Activated CD4-positive, CD25-positive, alpha-beta regulatory T cell treated with anti-CD3 and anti-CD28 coated beads, Interleukin-2, amount 50 U/mL, for 16 hours (primary cell): ENCODE measurements at places on chromosomes 4 and X.

- DNase-seq = no peak
Measured at GRCh38 chr4:116059361-116059760, 945.9 kb upstream of the NDST4 start.

- DNase-seq = no peak
Measured at GRCh38 chr4:141246243-141246642, 25.5 kb downstream of the ZNF330 start.

- no peak for DNase-seq
Measured at GRCh38 chr4:170025523-170026252, 507 bp downstream of the MFAP3L start.

- no peak for DNase-seq
Measured at GRCh38 chr4:42446823-42447222, 49.5 kb downstream of the SHISA3 start.

DNA sequence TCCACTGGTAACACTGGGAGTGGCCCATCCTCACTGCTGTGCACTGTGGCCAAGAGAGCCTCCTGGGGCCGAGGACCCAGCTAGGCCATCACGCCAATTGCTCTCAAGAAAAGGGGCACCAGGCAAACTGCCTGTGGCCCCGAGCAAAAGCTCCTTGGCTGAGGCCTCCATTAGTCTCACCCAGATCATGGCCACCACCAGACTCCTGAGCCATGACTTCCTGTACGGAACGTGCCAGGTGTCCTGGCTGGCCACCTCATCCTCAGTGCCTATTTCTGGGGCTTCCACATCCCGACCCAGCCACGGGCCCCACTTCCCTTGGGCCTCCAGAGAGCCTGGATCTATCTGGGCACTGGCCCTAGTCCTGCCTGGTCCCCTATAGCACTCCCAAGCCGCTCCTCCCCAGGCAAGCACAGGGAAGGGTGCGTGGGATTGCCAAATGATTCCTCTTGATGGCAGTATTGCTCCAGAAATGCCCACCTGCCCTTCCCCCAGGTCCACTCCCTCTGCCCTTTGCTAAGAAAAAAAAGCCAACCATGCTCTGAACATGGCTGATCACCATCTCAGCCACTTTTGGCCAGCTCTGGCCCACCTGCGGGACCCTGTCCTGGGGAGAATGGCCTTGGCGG, 212.6 kb upstream of the AGTR2 start:
- DNase-seq = no peak

DNA sequence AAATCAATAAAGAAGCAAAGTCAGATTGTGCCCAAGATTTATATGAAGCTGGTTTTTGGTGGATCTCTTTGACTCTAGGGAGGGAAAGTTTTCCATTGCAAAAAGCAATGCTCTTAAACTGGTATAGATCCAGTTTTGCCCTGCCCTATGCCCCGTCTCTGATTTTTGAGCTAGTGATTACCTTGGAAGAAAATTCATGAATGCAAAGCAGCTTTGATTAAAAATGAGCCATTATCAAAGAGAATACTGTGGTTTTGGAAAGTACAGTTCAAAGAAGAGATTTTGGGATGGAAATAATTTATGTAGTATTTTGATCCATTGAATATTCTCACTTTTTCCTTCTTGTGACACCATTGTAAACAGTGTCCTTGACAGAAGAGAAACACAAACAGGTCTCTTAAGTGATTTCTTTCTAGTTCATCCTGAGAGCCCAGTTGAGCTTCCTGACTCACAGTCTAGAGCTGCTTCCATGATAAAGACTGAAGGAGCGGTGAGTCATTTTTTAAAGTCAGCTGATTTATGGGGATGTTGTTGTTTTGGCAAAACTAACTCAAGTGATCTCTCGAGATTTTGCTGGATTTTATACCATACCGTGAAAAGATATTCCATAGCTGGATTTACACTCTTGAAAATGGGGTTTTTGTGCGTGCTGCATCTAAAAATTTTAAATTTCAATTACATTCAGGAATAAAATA, 76.7 kb downstream of the AFF1 start:
- DNase-seq = no peak

GRCh38 chrX:12975670-12975965, 708 bp downstream of the TMSB4X start:
- DNase-seq = no peak

DNA sequence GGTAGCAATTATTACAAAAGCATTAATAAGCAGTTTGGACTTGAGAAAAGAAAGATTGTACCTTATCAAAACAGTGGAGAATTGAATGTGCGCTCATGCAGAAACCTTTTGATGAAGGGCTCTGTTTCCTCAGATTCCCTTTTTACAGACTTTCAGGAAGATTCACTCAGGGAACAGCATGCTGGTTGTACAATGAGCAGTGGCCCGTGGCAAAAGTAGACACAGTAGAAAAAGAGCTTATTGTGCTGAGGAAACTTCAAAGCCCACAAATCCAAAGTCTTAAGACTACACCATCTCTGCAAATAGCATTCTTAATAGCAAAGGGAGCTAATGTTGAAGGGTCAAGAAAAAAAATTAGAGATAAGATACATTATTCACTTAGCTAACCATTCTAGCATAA, 858.9 kb downstream of the PDHA2 start:
- DNase-seq = no peak

DNA sequence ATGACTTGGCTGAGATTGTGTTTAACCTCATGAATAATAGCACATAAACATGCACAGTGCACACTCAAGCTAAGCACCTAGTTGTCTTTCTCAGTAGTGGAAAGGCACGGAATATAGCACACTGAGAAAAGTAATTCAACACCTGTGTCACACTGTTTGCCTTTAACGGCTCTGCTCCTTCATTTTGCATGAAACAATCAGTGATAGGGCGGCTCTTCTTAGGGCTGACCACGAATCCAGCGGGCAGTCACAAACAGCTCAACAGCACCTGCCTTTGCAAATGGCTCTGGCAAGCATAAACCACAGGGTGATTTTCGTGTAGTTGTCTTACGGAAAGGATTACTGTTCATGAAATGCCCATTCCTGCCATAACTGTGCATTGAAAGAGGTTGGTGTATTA, 954.0 kb upstream of the TENM3 start:
- DNase-seq = no peak

DNA sequence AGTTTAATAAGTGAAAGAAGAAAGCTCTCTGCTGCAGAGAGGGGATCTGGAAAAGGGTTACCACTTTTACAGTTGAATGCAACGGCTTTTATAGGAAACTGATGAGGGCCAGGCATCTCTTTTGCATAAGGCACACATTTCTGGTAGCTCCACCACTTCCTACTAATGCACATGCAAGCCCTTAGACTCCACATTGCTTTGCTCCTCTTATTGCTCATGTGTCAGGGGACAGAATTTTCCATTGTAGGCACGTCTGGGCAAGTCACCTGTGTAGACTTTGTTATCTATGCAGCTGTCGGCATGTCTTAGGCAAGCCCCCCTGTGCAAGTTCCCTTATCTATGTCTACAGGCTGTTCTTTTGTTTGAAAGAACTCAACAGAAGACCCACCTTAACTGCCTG, 294.6 kb upstream of the STS start:
- no peak for DNase-seq

- no peak for DNase-seq
Measured at GRCh38 chr4:47721892-47722575, 115.8 kb downstream of the CORIN start.

DNA sequence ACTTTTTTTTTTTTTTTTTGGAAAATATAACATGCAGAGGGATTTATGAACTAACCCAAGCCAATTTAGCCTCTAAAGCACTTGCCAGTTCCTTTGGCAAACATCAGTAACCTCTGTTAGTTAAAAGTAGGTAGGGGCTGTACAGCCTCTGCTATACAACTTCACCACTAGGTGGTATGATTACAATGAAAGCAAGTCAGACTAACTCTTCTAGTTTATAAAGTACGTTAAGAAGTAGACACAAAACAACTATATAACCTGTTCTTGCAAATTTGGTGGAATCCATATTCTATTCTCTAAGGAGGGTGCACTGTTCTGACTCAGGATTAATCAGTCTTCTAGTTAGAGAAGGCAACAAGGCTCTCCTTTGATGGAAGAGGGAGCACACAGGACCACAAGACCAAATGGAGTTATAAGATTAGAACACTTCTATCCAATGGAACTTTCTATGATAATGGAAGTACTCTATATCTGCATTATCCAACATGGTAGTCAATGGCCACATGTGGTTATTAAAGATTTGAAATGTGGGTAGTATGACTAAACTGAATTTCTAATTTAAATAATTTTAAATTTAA, 12.8 kb downstream of the AIMP1 start:
- no peak for DNase-seq

- no peak for DNase-seq
Measured at GRCh38 chr4:4595252-4595651, 53.4 kb upstream of the STX18 start.

GRCh38 chr4:174658246-174658645, 136.0 kb upstream of the HPGD start:
- DNase-seq = no peak

DNA sequence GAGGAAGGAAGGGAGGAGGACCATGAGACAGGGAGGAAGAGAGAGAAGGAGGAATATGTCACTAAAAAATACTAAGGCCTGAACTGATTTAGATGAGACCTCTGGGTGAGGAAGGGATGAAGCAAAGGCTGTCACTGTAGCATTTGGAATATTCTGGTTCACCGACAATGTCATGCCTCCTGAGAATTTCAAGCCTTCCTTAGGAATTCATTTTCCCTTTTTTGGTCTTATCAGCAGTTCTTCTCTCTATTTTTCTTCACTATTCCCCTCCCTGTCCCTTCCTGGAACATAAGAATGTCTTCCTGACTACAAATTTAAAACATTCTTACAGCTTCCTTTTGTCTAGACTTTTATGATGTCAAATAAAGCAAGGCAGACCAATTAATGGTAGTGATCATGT, 527.8 kb downstream of the INPP4B start:
- DNase-seq = no peak

DNA sequence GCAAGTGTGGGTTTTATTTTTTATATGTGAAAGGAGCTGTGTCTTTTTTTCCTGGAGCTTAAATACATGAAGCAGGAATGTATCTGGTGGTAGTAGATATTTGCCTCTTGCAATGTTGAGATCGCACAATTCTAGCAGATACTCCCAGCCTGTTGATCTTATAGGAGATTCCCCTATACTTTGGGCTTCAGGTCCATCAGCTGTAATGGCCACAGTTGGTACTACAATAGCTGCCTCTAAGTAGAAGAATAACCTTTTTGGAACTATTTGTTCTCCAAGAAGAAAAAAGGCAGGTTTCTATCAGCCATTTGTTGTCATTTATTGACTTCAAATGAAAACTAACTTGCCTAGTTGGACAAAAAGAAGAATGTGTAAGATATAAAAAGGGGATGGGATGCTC, 37.7 kb downstream of the LIMCH1 start:
- no peak for DNase-seq

- no peak for DNase-seq
Measured at GRCh38 chr4:6458528-6458927, 13.9 kb downstream of the PPP2R2C start.

GRCh38 chr4:139732991-139733570, 67.5 kb downstream of the MGST2 start:
- no peak for DNase-seq

GRCh38 chr4:137693641-137694040, 161.3 kb upstream of the PCDH18 start:
- no peak for DNase-seq

GRCh38 chrX:151859481-151859880, 53.2 kb upstream of the MAGEA4 start:
- no peak for DNase-seq

GRCh38 chr4:143262838-143263237, 73.8 kb upstream of the GAB1 start:
- no peak for DNase-seq

- DNase-seq = no peak
Measured at GRCh38 chr4:113550510-113550909, 211.0 kb downstream of the CAMK2D start.

DNA sequence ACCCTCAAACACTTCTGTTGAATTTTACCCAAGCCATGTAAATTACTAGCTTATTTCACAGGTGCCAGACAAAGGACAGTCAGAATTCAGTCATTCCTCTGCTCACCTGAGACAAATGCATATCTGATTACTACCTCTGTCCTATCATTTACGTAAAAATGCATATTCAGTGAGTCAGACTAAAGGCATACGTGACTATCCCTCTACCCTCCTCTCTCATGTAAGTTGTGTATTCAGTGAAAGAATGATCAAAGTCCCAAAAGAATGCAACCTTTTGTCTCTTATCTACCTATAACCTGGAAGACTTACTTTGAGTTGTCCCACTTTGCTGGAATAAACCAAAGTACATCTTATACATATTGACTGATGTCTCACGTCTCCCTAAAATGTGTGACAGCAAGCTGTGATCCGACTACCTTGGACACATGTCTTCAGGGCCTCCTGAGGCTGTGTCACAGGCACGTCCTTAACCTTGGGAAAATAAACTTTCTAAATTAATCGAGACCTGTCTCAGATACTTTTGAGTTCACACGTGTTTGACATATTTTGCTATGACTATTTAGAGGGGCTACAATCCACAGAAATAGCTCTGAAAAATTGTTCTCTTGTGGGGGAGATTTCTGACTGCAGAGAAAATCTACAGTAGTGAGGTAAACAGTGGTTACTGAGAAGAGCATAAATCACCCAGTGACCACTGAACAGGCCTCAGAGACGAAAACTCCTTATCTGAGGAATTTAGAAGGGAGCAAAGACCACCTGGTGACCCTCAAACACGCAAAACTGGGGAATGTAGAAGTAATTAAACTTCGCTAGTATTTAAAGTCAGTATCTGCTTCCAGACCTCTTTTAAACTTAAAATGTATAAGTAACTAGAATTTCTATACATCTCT, 1575.8 kb downstream of the STIM2 start:
- no peak for DNase-seq

DNA sequence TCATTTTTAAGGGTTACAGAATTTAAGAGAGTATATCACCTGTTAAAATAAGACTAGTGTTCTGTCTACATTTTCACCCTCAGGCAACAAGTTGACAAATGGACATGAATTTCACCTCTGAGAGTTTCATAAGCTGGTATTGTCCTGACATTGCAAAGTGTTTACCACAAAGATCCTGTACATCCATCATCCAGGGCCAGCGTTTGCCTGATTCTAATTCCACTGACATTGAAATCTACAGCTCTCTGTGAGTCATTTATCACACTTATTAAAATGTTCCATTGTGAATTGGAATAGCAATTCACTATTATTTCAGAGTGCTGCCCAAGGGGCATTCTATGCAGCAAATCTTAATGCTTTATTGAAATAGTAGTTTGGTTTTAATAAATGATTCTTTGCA, 1499.4 kb upstream of the PCDH7 start:
- no peak for DNase-seq

DNA sequence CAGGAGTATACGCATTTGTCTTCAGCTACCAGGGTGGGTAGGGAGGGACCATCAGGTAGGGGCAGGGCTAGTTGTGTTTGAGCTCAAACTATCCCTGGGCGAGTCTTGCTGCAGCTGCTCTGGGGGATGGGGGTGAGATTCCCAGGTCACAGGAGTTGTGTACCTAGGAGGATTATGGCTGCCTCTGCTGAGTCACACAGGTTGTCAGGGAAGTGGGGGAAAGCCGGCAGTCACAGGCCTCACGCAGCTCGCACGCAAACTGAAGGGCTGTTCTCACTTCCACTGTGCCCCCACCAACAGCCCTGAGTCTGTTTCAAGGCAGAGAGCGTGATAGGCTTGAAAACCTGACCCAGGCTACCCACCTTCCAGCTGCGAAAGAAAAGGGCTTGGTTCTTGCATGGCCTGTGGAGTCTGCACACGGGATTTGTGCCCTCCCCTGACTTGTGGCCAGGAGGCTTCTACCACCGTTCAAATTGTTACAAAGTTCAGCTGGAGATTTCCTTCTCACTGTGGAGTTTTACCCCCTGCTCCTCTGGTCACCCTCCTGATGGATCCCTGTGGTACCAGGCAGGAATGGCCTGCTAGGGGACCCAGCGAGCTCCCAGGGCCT, 63.8 kb downstream of the ARFIP1 start:
- DNase-seq = no peak

- DNase-seq = no peak
Measured at GRCh38 chr4:184328022-184328736, 110.5 kb upstream of the ENPP6 start.
